Cardiac septum (tissue), 1 donor: ENCODE measurements at places on chromosomes 6 and 20. TPM values are rescaled to one million over a fixed set of nuclear protein-coding genes. Genes with fewer than 3 reads are reported as not detected.

DNA sequence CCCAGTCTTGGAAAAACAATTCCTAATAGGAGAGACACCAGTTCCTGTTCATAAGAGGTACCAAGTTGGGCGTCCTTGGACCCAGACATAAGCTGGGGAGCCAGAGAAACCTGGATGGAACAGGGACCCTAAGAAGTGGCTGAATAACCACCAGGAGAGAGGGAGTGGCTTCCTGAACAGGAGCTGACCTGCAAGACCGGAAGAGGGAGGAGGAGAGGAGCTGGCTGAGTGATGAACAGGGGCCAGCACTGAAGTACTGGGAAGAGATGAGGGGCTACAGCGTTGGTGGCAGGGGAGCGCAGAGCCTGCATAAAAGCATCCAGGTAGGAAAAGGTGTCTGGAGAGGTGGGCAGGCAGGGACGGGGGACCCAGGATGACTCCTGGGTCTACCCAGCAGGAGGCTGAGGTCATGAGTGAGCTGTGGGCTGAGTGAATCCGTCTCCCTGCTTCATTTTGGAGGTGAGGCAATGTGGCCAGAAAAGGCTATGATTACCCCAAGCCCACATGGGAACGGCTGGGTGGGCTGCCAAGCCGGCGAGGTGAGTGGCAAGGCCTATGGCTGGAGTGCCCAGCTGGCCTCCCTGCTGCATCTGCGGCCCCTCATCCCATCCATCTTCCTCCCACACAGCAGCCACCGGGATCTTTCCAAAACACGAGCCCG lies 34.4 kb upstream of the ZFAND3 start:
- DNase-seq = no peak

- no peak for DNase-seq
Measured at GRCh38 chr6:1363298-1363697, 26.1 kb upstream of the FOXF2 start.

DNA sequence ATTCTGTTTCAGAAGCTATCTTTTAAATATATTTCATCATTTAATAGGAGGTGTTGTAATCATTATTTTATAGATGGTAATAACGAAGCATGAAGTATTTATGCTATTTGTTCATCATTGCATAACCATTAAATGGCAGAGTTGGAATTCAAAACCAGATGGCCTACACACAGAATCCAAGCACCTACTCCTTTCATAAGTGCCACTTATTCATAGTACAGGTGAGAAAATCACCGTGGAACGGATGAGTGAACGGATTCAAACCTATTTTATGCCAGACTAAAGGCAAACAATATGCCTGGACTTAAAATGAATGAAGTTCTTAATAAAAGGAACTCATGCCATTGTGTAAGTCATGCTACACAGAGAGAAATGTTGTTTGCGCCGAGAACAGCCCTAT lies 397.9 kb upstream of the ADGRB3 start:
- no peak for DNase-seq

GRCh38 chr20:20894280-20894679 lies 181.8 kb upstream of the RALGAPA2 start:
- DNase-seq = no peak

DNA sequence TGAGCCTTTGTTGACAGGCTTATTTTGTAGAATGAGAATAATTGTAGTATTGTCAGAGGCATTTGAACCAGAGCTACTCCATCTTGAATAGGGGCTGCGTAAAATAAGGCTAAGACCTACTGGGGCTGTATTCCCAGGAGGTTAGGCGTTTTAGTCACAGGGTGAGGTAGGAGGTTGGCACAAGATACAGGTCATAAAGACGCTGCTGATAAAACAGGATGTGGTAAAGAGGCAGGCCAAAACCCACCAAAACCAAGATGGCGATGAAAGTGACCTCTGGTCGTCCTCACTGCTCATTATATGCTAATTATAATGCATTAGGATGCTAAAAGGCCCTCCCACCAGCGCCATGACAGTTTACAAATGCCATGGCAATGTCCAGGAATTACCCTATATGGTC lies 82.7 kb downstream of the PFDN4 start:
- DNase-seq = no peak

DNA sequence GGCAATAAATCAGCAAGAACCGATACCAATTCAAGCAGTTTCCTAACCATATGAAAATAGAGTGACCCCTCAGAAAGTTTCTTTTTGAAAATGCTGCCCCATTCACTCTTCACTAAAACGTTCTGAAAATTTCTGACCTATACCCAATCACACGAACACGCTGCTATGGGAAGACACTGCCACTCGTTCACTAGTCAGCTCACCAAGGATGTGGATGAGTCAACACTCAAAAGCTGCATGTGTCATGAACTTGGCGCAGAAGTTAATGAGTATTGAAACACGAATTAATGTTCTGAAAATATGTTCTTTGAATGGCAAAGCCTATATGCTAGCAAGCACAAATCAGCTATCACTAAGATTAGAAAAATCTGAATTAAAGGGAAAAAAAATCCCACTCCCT lies 84.2 kb downstream of the PREP start:
- DNase-seq = no peak

DNA sequence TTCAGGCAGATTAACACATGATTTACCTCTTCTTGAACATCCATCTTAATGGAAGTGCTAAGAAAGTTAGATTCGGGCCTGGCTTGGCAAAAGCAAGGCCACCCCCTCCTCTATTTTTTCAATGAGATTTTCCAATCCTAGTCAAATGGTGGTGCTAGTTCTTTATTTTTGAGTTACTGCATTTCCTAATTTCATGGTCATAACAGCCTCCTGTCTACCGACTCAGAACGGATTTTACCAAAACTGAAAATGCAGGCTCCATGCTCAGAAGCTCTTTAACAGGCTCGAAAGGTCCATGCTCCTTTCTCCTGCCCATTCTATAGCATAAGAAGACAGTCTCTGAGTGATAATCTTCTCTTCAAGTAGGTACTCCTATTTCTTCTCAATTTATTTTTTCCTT lies 117.2 kb upstream of the ESR1 start:
- no peak for DNase-seq

DNA sequence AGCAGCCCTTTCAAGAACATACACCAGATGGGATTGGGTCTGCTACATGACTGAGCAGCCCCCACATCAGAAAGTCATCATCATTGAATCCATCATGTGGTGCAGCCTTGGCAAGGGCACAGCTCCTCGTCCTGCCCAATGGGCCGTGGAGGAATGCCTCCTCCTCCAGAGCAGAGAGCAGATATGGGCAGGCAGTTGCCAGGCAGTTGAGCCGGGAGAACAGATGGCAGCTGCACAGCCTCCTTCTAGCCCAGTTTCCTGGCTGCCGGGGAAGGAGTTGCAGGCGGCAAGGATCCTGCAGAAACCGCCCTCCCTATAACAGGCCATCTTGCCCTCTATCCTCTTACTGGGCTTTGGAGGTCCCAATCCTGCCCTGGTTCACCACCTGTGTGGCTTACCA lies 11.9 kb upstream of the ZFAND3 start:
- DNase-seq = no peak

The ZNF322 gene
- 15.3 TPM for total RNA-seq

The RIPOR3 gene
- 3.4 TPM for total RNA-seq

The ZNF337 gene
- 9.3 TPM for total RNA-seq
